CD4-positive, alpha-beta T cell treated with Interleukin-21 for 1 hour (primary cell): ENCODE measurements at places on chromosomes 16 and 17.

DNA sequence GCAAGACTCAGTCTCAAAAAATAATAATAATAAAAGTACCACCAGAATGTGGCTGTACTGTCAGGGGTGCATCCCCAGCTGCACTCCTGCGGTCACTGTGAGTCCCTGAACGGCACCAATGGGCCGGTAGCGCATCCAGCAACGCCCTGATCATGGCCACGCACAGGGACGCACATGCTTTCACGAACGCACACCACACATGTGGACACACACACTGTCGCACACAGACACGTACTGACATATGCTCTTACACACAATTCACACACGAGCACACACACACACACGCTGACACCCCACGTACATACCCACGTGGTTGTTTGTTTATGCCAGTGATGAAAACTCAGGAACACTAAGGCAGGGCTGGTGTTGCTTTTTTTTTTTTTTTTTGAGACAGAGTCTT, 21.8 kb downstream of the DOC2B start:
- DNase-seq, result no peak

GRCh38 chr16:66474750-66475199, 47.7 kb downstream of the BEAN1 start:
- peak; percentile 74 for DNase-seq

GRCh38 chr17:49214676-49215360, 4.3 kb downstream of the ABI3 start:
- DNase-seq, result no peak

DNA sequence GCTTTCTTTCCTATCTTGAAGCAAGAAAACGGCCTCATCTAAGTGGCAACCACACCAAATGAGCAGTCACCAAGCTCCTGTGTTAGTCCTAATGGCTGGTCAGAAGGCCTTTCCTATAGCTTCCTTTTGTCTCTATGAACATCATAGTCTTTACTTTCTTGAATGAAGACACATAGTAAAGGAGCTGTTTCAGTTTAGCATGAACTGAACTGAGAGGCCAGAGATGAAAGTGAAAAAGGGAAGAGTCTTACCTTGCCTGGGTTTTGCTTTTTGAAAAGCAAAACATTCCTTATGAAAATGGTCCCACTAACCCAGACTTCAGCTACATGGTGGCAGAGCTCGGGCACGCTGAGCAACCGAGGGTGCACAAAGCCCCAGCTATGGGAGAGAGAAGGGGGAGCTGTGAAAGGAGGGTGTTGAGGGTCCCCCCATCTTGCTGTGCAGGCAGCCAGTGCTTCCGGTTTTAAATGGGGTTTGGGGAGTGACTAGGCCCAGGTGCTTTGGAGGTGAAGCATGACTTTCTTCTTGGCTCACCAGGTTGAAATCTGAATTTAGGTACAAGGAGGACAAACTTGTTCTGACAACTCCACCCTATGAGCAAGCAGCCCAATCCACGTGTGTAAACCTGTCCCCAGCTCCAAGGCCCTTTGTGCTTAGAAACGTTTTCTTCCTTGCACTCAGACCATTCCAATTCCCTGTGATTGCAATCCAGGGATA, 9.1 kb upstream of the PSMC3IP start:
- no peak for DNase-seq

DNA sequence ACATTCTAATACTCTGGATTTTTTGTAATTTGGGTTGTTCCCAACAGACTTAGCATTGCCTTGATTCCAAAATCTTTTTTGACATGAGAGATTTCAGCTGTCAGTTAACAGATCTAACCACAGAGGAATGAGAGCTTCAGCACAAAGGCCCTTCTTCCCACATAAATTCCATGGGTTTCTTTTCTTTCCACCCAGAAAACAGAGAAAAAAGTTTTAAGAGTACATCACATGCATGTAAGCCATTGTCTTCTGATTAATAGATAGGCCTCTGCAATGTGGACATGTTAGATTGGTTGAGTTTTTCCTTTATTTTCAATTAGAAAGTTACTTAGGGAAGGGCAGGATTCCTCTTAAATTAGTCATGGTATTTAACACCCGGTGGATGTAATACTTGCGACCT, 939 bp downstream of the MYH8 start:
- no peak for DNase-seq

GRCh38 chr17:60902399-60902798, 224.7 kb downstream of the BCAS3 start:
- no peak for DNase-seq

GRCh38 chr17:62398891-62399290, 18.5 kb downstream of the EFCAB3 start:
- no peak for DNase-seq

- DNase-seq, result no peak
These were observed 10.4 kb downstream of the ZNF652 start for GRCh38 chr17:49351572-49352140.
